Mammary microvascular endothelial cell (primary cell): ENCODE measurements at places on chromosomes 12 and 14. TPM values are rescaled to one million over a fixed set of nuclear protein-coding genes. Genes with fewer than 3 reads are reported as not detected.

The SLC38A6 gene
- total RNA-seq = 13.2 and 16.8 TPM in 2 replicates

The AQP2 gene
- total RNA-seq = not detected in 2 replicates

The FLVCR2 gene
- total RNA-seq = 2.1 and 2.7 TPM in 2 replicates

The NT5DC3 gene
- 3.5 and 3.9 TPM in 2 replicates for total RNA-seq

The PTPRR gene
- 2.7 and 4.0 TPM in 2 replicates for total RNA-seq

The GZMB gene
- not detected in 2 replicates for total RNA-seq

The CPNE6 gene
- total RNA-seq = not detected in 2 replicates

The ASB2 gene
- total RNA-seq = 0.10 TPM in 1 of 2 replicates, not detected in the other

The GNS gene
- 164 and 165 TPM in 2 replicates for total RNA-seq

The RFX4 gene
- not detected in 2 replicates for total RNA-seq

The ANG gene
- total RNA-seq = 6.0 and 6.1 TPM in 2 replicates

The VPS29 gene
- 122 and 133 TPM in 2 replicates for total RNA-seq

The PRR4 gene
- total RNA-seq = 0.20 TPM in 1 of 2 replicates, not detected in the other

The NR2C1 gene
- total RNA-seq = 23.2 and 24.9 TPM in 2 replicates

The PLBD1 gene
- 0.05 and 0.27 TPM in 2 replicates for total RNA-seq

The ANHX gene
- not detected in 2 replicates for total RNA-seq

The TAS2R46 gene
- 0.34 and 0.73 TPM in 2 replicates for total RNA-seq

The BEGAIN gene
- total RNA-seq = 0.20 TPM in 2 replicates

The KERA gene
- not detected in 2 replicates for total RNA-seq

The SVOP gene
- total RNA-seq = not detected in 2 replicates

The TBC1D30 gene
- 17.5 and 24.4 TPM in 2 replicates for total RNA-seq

The KRT2 gene
- total RNA-seq = not detected in 2 replicates

The IL23A gene
- total RNA-seq = 0.13 TPM in 1 of 2 replicates, not detected in the other

The LRRC10 gene
- not detected in 2 replicates for total RNA-seq

The PAWR gene
- total RNA-seq = 45.0 and 46.6 TPM in 2 replicates

The AMN gene
- not detected in 2 replicates for total RNA-seq

The RASSF8 gene
- total RNA-seq = 37.6 and 55.3 TPM in 2 replicates

The TSPAN11 gene
- 3.6 and 4.4 TPM in 2 replicates for total RNA-seq

The C14orf132 gene
- total RNA-seq = 1.9 and 2.2 TPM in 2 replicates

The POTEM gene
- total RNA-seq = not detected in 2 replicates

The PCED1B gene
- total RNA-seq = 0.25 TPM in 1 of 2 replicates, not detected in the other

The SLCO1C1 gene
- total RNA-seq = not detected in 2 replicates

The TC2N gene
- 1.0 and 1.1 TPM in 2 replicates for total RNA-seq

The PRB4 gene
- total RNA-seq = not detected in 2 replicates

The PCNX4 gene
- 26.7 and 37.6 TPM in 2 replicates for total RNA-seq

The LGR5 gene
- not detected in 2 replicates for total RNA-seq

The PTPRO gene
- 0.10 TPM in 1 of 2 replicates, not detected in the other for total RNA-seq

The EEF1AKMT3 gene
- total RNA-seq = 5.0 and 5.1 TPM in 2 replicates

The NGB gene
- not detected in 2 replicates for total RNA-seq

The TSPAN9 gene
- 30.2 and 35.8 TPM in 2 replicates for total RNA-seq

The ELK3 gene
- 26.6 and 27.9 TPM in 2 replicates for total RNA-seq

The NEDD8 gene
- total RNA-seq = 259 and 294 TPM in 2 replicates
